Fibroblast of villous mesenchyme (primary cell): ENCODE measurements at places on chromosomes 2 and 18.

GRCh38 chr2:120858361-120859106 is 122.9 kb downstream of the GLI2 start:
- no peak for DNase-seq

DNA sequence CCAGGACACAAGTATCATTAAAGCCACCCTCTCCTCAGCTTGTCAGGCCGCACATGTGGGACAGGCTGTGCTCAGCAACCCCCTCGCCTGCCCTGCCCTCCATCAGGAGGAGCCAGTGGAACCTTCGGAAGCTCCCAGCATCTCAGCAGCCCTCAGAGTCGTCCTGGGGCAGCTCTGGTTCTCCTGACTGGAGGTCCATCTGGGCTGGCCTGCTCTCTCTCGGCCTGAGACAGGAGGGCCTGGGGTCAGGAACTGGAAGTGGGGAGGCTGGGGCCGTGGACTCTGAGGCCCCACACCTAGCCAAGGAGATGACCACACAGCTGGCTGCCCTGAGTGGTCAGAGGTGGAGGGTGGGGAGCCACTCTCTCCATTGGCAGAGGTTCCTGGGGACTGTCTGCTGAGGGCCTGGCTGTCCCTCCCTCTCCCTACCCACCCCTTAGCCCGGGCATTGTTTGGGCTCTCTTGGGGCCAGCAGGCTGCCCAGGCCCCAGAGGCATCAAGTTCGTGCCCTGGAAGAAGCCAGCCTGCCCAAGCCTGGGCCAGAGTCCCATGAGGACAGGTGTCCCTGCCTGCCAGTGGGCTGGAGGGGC is 23.1 kb downstream of the ODC1 start:
- no peak for DNase-seq

- no peak for DNase-seq
Observed at GRCh38 chr18:35189510-35189909, 51.3 kb upstream of the ZNF397 start.

- DNase-seq = no peak
Observed at GRCh38 chr2:82896117-82896516, 1563.0 kb downstream of the SUCLG1 start.

DNA sequence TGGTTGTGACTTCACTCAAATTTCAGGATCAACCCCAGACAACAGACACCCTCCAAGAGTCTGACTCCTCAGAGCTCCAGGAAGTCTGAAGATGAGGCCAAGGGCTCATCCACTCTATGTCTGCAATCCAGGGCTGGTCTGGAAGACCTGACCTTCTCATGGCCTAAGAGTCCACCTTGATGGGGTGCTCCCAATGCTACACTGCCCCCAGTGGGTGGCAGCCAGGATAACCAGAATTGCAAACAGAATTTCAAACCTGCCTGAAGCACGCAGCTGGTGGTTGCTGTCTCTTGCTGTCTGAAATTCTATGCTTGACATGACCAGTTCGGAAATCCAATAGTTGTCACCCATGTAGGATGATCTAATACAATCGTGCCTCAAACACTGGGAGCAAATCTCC is 96.0 kb downstream of the UXS1 start:
- DNase-seq = no peak

- no peak for DNase-seq
Observed at GRCh38 chr2:24565537-24565936, 74.5 kb downstream of the NCOA1 start.

- DNase-seq = no peak
Observed at GRCh38 chr18:78546281-78546680, 433.3 kb upstream of the SALL3 start.

DNA sequence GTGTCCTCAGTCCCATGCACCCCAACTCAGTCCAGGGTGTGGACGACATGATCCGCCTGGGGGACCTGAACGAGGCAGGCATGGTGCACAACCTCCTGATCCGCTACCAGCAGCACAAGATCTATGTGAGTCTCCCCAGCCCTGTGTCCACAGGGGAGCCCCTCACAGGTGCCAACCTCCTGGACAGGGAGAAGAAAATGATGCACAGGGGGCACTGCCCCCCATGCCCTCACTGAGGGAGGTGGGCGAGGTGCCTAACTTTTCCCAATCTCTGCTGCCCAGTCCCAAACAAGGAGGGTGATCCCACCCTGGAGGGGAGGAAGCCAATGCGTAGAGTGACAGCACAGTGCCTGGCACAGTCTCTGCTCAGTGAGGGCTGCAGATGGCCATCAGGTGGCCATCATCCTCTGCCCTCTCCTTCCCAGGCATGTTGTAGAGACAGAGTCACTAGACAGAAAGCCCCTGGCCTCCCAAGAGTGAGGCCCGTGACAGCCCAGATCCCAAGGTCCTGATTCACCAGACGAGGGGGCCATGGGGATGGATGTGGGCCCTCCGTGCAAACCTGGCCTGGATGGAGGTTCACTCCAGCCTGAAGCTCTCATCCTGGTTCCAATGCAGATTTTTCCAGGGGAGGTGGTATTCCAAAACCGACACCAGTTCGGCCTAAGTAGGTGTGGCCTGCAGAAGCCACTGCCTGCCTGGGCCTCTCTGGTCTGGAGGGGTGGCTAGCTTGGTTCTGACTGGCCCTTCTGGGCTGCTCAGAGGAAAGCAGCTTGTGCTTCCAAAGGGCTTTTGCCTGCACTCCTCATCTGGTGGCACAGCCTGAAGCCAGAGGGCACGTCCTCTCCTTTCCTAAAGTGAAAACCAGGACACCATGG is 30.0 kb downstream of the MYO7B start:
- no peak for DNase-seq

GRCh38 chr18:63070767-63071502 is 248.6 kb downstream of the BCL2 start:
- DNase-seq = no peak

- DNase-seq = no peak
Observed at GRCh38 chr2:169106134-169106533, 36.8 kb downstream of the DHRS9 start.

DNA sequence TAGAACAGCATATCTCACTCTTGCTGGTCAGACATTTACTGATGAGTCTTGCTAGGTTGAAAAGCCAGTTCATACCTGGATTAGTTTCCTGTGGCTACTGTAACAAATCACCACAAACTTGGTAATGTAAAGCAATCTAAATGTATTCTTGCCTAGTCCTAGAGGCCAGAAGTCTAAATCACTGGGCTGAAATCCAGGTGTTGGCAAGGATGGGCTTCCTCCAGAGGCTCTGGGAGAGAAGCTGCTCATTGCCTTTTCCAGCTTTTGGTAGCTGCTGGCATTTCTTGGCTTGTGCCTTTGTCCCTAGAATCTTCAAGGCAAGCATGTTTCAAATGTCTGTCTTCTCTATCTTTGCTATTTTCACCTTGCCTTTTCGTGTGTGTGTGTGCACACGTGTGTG is 62.3 kb upstream of the MAP4K3 start:
- no peak for DNase-seq

GRCh38 chr2:160912276-160912675 is 248.0 kb upstream of the TANK start:
- no peak for DNase-seq

DNA sequence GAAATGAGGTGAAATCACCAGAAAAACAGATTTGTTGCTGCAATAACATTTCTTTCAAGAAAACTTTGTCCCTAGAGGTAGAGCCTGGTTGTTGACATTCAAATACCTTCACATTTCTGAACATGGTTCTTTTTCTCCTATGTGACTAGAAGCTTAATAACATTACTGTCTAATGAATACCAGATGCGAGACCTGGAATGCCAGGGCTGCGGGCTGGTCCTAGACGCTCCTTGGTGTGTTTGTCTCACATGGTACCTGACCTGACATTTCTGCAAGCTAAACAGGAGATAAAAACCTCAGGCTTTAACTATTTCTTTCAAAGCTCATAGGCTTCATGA is 38.5 kb downstream of the ACKR3 start:
- peak; percentile 6 for DNase-seq

DNA sequence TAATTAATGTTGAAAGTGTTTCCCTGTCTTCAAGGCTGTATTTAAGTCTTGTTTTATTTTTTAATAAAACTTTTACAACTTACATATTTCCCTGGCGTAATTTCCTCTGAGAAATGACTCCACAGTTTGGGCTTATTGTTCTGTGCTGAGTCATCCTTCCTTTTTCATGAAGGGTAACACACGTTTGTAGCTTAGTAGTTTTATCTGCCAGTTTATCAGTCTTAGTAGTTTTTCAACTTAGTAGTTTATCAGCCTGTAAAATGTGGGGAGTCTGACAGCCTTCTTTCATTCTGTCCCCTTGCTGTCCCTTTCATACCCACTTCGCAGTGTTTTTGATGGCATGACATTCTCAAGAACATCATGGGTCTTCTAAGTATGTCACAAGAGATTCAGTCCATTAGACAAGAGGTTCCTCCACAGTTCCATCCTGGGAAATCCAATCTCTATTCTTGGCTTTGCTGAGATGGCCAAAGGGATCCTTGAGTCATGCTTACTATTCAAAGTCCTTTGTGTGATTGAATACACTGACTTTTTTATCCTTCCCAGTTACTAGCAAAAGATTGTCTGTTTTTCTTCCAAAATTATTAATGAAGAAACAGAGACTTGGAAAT is 60.0 kb upstream of the SGPP2 start:
- peak; percentile 5 for DNase-seq

DNA sequence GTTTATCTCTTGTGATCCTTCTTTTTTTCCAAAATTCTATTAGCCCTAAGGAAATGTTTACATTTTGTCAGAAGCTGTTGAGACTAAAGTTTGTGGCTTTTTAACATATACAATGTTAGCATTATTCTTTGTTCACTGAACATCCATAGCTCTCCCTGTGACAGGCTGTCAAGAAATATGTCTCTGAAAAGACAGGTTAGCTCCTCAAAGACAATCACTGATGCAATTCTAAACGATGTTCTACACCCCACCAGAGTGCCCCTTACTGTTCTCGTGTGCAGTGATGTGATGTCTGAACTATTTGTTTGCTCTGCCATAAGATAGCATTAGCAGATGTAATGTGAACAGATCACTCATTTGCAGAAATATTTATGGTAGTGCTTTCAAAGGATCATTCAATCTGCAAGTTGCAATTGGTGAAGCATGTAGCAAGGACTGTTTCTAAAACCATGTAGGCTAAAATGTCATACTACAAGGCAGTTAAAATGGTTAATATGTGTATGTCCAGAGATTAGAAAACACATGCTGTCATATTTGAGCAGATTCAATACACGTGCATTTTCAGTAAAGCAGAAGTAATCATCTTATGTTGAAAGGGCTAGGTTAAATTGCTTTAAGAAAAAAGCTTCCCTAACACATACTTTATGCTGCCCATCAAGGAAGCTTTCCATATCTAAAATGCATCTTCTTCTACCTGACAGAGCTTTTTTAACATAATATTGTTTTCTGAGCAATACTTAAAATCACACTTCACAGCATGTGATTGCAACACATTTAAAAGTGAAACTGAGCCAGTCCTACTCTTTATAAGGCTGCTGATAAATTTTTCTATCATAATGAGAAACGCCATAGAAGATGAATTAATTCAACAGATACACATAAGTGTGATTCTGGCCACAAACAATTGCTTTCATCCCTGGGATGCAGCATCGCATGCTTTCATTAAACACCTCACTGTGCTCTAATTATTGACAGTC is 285.7 kb upstream of the UBE2E3 start:
- no peak for DNase-seq

- no peak for DNase-seq
Observed at GRCh38 chr2:192247456-192247855, 52.7 kb upstream of the TMEFF2 start.

- DNase-seq = no peak
Observed at GRCh38 chr2:50901510-50901909, 130.4 kb downstream of the NRXN1 start.
